AML-193 (cell line): ENCODE measurements at places on chromosomes 1 and 21.
A peak's percentile ranks its signal among the peaks of the same experiment; 100 is the strongest.

DNA sequence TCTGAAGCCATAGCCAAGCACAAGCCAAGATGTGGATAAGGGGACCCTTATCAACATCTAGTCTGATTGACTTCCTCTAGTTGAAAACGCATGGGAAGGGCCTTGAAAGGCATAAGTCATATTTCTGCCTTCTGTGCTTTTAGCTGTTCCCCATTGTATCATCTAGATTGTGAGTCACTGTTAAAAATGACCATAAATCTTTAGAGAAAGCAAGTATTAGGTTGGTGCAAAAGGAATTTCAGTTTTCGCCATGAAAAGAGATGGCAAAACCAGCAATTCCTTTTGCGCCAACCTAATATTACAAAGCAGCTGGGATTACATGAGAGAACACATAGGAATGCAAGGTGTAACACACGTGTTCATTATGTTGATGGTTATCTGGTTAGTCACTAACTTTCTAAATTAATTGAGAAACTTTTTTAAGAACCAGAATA, 63.6 kb downstream of the CLIC6 start:
- no peak for DNase-seq

- no peak for DNase-seq
Measured at GRCh38 chr1:195097316-195097715, 1510.9 kb downstream of the KCNT2 start.

DNA sequence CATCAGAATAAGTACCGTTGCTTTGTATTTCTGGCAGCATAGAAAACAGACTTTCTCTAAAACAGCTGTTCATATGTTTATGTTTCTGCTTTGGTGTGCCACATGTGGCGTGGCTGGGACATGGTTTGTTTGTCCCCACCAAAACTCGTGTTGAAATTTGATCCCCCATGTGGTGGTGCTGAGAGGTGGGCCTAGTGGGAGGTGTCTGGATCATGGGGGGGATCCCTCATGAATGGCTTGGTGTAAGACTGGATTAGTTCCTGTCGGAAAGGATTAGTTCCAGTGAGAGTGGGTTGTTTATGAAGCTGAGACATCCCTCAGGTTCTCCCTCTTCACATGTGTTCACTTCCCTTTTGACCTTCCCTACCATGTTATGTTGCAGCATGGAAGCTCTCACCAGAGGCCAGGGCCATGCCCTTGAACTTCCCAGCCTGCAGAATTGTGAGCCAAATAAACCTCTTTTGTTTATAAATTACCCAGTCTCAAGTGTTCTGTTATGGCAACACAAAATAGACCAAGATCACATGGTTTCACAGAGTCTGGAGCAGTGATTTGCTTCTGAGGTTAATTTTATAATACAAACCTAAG, 17.9 kb upstream of the H3-3A start:
- no peak for DNase-seq

- DNase-seq: no peak
Measured at GRCh38 chr1:154931940-154932487, 4.5 kb downstream of the PMVK start.

GRCh38 chr1:25703041-25703440, 86.5 kb downstream of the MAN1C1 start:
- no peak for DNase-seq

DNA sequence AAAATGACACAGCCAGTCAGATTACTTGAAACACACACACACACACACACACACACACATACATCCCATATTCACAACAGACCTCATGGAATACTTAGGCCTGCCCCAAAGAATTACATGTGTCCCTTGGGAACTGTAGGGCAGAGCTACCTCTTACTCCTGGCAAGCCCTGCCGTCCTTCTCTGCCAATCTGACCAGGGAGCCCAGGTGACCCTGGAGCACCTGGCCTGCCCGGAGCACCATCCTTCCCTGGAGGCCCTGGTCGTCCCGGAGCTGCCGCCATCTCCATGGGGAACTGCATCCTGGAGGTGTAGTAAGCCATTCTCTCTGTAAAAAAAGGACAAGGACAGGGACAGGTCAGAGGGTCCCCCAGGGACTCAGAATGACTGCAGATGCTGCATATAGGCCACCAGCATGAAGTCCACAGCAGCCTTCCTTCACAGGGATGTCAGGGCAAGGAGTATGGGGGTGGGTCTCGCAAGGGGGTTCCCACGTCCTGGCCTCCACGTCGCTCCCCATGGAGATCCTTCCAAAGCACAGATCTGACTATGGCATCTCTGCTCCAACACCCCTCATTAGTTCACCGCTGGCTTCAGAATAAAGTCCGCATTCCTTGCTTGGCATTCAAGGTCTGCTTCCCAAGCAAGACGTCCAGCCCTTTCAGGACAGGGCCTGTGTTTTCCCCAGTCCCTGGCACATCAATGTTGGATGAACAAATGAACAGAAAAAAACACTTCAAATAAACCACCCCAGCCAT, 9.2 kb upstream of the PEF1 start:
- no peak for DNase-seq

GRCh38 chr1:4916610-4917009, 262.2 kb downstream of the AJAP1 start:
- DNase-seq: no peak

DNA sequence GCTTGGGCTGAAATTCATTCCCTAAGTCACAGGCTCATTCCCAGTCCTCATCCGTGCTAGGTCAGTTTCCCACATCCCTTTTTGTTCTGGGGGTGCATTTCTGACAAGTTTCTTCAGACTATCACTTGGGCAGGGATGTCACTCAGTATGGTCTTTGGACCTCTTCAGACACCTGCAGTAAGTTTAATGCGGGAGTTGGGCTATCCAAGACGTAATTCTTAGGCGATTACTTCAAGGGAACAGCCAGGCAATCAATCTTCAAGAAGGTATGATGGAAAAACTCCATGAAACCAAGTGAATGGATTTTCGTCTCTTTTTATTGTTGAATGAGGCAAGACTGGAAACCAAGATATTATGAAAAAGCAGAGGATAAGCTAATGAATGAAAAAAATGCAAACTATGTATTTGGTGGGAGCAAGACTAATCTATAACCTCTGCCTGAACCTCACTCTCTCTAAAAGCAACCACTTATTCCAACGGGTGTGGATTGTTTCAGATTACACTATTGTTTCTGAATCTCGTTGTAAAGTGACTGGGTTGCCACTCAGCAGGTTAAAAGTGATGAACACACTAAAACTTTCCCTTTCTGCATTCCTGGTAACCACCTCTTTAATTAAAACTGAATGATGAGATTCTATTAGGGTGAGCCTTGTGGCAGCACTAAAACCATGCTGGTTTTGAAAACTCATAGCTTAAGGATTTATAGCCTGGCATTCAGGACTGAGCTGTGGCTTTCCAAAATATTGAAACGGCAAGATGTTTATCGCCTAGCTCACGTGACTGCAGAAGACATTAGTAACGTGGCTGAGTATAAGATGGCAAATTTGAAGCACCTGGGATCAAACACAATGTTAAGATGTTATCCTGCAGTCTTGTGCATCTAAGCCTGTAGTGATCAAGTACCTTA, 1.1 kb downstream of the RASAL2 start:
- DNase-seq: no peak

- no peak for DNase-seq
Measured at GRCh38 chr1:201347498-201348210, 29.8 kb downstream of the TNNT2 start.

GRCh38 chr21:31887391-31887841, 14.6 kb downstream of the HUNK start:
- no peak for DNase-seq

- DNase-seq: no peak
Measured at GRCh38 chr1:58936973-58937372, 153.1 kb upstream of the JUN start.

DNA sequence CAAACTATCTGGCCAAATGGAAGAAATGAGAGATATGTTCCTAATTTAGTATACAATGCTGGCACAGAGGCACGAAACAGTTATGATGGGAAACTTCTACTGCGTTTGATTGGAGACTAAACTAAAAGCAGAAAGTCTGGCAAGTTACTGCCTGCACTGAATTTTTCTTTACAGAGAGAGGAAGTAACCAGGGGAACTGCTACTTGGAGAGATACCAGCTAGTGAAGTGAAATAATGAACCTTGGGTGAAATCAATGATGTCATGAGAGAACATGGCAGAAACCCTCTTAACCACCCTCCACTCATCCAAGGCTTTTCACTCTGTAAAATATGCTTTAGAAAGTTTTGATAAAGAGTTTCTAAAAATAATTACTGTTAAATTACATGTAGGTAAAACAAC, 29.3 kb downstream of the NIBAN1 start:
- peak; percentile 67 for DNase-seq

DNA sequence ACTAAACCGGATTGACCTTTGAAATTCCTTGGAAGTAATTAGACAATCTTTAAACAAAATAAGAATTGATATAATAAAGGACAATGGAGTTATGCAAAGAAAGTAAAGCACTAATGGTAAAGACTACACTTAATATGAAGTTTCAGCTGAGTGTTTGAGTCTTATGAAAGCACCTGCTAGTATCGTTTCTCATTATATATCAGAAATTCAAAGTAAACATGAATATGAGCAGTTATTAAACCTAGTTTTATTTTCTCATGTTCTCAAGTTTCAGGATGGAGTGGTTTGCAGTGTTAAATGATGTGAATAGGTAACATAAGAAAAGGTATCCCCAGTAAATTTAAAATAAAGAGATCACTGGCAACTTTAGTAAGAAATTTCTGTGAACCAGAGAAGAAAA, 188.6 kb downstream of the ZP4 start:
- no peak for DNase-seq

- DNase-seq: no peak
Measured at GRCh38 chr1:161805399-161806197, 39.5 kb downstream of the ATF6 start.

DNA sequence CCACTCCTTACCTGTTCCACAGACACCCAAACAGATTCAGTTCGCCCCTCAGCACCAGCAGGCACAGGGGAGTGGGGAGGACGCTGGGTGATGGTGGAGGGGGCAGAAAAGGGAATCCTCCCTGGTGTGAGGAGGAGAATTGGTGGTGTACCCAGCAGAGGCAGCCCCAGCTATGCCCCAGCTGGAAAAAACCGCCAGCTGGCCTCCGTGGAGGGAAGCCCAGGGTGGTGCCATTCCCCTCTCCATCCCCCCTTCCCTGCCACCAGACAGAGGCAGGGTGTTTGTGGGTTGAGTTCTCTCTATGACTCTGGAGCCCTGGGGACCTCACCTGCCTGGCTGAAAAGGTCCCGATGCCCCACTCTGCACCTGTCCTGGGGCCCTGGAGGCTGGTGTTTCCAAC, 27.9 kb downstream of the OPTC start:
- DNase-seq: no peak

DNA sequence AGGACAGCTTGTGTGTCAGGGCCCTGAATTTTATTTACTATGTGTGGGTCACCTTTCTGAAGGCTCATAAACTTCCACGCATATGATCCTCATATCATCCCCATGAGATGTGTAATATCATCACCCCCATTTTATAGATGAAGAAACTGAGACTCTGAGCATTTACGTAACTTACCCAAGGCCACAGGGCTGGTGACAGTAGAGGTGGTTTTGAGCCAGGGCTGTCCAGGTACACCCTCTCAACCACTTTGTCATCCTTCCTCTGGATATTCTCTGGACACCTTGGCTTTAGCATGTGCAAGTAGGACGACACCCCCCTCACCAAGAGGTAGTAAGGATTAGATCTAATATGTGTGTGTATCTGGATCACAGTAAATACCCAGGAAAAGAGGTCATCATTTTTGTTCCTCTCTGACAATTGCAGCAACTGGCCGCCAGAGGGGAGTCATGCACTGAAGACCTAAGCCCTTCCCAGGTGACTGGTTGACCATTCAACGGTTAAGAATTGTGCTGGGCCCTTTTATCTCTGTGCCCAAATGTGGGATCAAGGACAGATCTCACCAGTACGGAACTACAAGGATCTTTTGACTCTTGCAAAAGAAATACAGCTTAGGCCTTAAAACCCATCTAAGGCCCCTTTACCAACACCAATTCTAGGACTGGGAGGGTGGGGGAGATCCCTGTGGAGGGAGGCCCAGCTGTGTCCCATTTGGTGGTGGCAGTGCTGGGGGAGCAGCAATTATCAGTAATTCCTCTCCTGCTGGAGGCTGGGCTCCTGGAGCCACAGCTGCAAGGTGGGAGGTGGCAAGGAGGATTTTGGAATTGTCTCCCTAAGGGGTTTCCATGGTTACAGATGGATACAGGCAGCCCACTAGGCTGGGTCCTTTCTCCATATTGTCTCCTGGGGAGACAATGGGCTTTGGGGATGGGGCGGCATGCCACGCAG, 13.7 kb upstream of the E2F2 start:
- DNase-seq: peak; percentile 64

GRCh38 chr1:116605315-116605714, 34.5 kb upstream of the CD58 start:
- no peak for DNase-seq

GRCh38 chr21:39125752-39126485, 57.3 kb downstream of the PSMG1 start:
- DNase-seq: peak; percentile 80

GRCh38 chr21:38048167-38048566, 131.9 kb upstream of the KCNJ6 start:
- DNase-seq: no peak

DNA sequence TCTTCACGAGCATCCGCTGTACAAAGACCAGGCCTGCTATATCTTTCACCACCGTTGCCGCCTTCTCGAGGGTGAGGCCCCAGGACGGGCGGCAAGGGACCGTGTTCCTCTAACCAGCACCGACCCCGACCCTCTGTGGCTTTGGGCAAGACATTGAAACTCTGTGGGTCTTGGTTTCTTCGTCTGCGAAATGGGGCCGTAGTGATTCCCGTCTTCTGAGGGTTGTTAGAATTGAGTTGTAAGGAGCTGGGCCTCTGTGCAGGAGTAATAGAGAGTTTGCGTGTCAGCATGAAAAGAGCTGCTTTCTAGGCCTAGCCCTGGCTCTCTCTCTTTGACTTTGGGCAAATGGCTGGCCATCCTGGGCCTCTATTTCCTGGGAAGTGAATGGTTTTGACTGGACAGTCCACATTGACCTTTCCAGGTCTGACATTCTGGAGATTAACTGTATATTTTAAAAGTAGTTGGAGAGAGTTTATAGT, 591 bp downstream of the MRPL37 start:
- no peak for DNase-seq

DNA sequence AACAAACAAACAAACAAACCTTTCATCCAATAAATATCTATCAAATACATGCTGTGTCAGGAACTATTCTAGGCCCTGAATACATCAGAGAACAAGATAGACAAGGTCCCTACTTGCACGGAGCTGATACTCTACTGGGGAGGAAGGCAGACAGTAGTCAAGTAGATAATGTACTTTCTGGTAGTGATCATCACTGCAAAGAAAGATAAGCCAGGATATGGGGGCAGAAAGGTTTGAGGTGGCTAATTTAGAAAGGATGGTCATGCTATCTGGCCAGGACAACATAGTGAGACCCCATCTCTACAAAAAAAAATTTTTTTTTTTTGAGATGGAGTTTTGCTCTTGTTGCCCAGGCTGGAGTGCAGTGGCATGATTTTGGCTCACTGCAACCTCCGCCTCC, 9.3 kb upstream of the MEX3A start:
- DNase-seq: no peak

GRCh38 chr1:94978401-94978800, 51.5 kb upstream of the CNN3 start:
- no peak for DNase-seq
